Stimulated activated CD4-positive, alpha-beta T cell treated with anti-CD3 and anti-CD28 coated beads, Interleukin-2, amount 100 ng/mL, for 24 hours (primary cell): ENCODE measurements at places on chromosomes 1 and 21.

DNA sequence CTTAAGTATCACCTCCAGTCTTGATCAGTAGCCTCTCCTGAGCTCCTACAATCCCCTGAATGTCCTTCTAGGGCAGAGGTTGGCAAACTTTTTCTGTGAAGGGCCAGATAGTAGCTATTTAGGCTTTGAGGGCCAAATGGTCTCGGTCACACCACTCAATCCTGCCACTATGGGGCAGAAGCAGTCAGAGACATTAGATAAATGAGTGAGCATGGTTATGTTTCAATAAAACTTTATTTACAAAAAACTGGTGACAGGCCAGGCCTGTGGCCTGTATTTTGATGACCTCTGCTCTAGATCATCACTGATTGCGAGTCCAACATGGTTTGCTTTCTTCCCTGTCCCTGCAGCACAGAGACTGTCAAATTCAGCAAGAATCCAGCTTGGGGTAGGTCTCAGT is 36.3 kb downstream of the LRP8 start:
- no peak for DNase-seq

DNA sequence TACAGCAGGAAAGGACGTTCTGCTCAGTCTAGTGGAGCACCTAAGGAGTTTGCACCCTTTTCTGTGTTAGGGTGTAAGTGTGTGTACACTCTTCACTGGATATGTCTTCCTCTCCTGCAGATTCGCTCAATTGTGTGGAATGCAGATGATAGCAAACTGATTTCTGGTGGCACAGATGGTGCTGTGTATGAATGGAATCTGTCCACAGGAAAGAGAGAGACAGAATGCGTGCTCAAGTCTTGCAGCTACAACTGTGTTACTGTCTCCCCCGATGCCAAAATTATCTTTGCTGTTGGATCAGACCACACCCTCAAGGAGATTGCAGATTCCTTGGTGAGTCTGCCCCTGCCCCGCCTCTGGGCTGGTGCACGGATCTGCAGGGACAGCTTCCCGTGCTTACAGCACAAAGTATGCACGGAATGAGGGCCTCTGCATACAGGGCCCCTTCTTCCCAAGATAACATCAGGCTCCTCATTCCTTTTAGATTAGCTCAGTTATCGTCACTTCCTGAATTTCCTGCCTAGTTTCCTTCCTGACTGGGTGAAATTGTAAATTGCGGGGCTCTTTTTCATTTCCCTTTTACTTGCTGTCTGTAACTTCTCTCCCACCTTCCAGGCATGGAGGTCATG is 34.6 kb downstream of the CFAP57 start:
- DNase-seq, result no peak

- DNase-seq, result no peak
These were observed 103.6 kb downstream of the PSMG1 start for GRCh38 chr21:39079617-39080016.

GRCh38 chr1:184974056-184974836 is at the start of gene NIBAN1:
TSS of gene NIBAN1 (minus strand) at chr1:184974508. CDS start at chr1:184974356, 152 bp downstream.
- DNase-seq, result peak; percentile 70

GRCh38 chr1:107782217-107782845 is 182.6 kb downstream of the VAV3 start:
- no peak for DNase-seq

- no peak for DNase-seq
These were observed 65.4 kb upstream of the TLR5 start for GRCh38 chr1:223208164-223209076.

- DNase-seq, result no peak
These were observed 38.7 kb upstream of the LRRC8C start for GRCh38 chr1:89594096-89594740.

- DNase-seq, result no peak
These were observed 178.7 kb downstream of the GABPA start for GRCh38 chr21:25913479-25913878.

DNA sequence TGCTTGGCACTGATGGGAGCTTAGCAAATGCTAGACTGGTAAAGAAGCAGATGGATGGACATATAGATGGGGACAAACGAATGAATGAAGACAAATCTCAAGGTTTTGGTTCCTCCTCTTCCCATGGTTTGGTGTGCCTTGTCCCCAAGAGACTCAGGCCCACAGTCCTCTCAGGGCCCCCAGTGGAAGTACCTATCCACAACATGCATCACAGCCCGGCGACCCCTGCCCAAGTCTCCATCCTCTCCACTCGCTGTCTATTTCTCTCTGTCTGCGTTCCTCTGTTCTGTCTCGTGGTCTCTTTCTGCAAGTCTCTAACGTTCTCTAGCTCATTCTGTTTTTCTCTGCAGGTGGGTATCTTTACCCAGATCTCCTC is 85.8 kb downstream of the GLIS1 start:
- DNase-seq, result no peak

DNA sequence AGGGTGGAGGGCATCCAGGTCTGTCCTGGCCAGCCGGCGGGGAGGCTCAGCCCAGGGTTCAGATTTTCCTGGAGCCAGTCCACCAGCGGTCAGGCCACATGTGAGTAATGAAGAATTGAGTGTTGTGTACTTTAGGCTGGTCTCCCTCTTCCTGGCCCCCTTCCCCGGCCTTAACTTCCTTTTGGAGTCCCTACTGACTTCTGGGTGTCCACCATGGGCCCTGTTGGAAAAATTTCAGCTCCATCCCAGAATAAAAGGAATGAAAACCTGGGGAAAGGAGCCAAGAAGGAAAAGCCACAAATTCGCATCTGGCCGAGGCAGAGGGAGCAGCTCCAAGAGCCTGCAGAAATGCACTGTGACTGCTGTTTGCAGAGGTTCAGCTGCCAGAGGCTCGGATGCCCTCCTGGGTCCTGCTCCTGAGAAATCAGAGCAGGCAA is 35.5 kb upstream of the HHAT start:
- no peak for DNase-seq

GRCh38 chr1:88973520-88974137 is 18.8 kb downstream of the KYAT3 start:
- DNase-seq, result no peak

DNA sequence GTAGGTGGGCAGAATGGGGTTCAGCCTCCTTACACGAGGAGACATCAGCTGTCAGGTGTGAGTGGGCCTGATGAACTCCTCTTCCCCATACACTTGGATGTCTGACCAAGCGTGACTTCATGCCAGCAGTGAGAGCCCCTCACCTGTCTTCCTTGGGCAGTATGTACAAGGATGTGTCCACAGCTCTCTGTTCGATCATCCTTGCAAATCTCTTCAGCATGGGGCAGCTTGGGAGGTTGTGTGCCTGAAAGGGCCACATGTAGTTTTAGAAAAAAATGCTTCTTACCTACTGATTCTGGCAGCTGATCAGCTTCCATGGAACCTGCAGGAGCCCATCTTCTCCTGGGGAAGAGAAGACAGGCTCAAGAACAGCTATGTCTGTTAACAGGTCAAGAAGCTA is 18.0 kb downstream of the ACP6 start:
- DNase-seq, result no peak

DNA sequence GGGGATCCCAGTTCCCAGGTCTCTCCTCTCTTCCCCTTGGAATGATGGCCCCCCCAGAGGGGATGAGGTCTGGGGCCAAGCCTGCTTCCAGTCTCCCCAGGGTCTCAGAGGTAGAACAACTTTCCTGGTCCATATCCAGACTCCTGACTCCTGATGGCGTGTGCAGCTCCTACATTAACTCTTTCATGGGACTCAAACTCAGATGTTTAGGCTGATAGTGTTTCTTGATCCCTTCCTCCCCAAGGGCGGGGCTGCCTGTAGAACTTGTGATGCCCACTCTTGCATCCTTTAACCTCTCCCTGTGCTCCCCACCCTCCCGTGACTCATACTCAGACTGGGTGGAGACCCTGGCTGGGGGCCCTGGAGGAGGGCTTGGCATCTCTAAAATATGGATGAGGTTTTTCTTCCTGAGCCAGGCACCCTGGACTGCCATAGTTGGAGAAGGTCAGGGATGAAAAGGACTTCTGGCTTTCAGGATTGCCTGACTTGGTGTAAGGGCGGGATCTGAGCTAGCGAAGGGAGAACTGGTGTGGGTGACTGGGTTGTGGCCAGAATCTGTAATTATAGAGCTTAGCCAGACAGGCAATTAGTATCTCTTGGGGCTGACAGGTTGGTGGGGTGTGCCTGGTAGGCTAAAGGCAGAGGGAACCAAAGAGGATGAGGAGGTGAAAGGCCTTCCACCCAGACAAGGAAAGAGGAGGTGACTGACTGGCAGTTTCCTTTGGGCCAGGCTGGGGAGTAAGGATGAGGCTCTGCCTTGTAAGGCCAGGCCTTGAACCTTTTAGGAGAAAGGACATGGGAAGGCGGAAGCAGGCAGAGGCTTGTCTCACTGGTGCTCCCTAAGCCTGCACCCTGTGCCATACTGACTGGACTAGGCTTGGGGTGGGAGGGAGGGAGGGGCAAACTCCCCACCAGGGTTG is 1.5 kb downstream of the ATP8B2 start:
- no peak for DNase-seq
